Left kidney (tissue), 8 donors: ENCODE measurements at places on chromosomes 1 and 21. TPM values are rescaled to one million over a fixed set of nuclear protein-coding genes. Genes with fewer than 3 reads are reported as not detected.

GRCh38 chr1:198597690-198598430 lies 41.0 kb upstream of the PTPRC start:
- no peak for DNase-seq

GRCh38 chr1:170470121-170470520 lies 61.8 kb upstream of the GORAB start:
- no peak for DNase-seq

DNA sequence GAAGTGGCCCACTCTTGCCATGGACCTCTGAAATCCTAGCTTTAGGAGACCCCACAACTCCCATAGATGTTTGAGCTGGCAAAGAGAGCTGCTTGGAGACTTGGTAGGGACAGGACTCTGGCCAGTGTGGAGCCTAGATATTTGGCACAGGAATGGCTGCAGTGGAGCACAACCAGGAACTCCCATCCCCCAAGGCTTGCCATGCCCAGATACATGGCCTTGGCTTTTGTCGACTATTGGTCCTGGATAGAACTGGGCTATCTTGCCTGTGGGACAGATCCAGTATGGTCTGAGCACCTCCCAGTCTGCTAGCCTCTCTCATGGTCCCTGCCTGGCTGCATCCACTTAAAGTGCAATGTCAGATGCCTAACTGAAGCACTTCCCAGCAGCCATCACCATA lies 7.8 kb upstream of the GBP2 start:
- DNase-seq: no peak

DNA sequence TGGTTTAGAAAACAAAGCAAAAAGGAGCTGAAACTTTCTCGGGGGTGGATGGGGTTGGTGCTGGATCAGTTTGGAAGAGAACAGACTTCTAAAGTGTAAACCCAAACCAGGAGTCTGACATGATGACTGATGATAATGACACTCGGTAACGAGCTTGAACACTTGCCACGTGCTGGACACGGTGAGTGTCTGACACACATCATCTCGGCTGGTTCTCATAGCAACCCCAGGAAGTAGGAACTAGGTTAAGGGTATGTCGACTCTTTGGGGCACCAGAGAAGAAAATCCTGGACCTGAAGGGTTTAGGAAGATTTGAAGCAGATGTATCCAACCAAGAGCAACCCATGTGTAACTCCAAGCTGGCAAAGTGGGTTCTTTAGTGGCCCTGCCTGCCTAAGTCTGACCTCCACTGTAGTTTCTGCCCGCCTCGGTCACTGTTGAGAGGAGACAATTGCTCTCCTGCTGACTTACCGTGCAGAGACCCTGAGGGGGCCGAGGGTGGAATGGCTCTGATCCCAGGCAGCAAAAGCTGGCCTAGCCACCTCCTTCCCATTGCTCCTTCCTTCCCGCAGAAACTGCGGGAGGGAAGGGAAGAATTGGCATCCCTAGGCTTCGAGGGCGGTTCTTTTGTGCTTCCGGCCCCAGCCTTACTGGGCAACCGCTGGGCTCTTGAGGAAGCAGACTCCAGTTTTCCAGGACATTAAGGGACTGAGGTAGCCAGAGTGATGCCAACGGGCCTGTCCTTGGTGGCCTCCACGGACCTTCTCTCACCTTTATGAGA lies 156.0 kb downstream of the TOMM20 start:
- DNase-seq: no peak

- DNase-seq: no peak
Observed at GRCh38 chr1:34587761-34588160, 167.1 kb upstream of the GJB5 start.

- no peak for DNase-seq
Observed at GRCh38 chr1:177442584-177442983, 271.8 kb downstream of the BRINP2 start.

GRCh38 chr1:59298710-59299346 lies 1.9 kb downstream of the FGGY start:
- no peak for DNase-seq

DNA sequence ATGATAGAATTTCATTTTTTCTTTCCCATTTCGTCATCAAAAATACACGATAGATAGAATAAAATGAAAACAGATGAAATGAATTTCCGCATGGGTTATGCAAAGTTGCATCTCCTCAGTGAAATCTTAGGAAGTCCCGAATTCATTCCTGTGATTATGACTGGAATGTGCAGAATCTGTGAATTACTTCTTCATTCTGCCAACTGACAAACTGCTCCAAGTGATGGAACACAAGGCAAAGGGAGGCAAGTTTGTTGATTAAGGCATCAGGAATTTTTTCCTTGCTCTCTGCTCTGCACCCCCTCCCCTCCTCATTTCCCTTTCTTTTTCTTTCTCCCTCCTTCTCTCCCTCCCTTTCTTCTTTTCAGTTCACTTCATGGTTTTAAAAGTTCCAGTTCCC lies 37.0 kb upstream of the ADGRL4 start:
- DNase-seq: no peak

GRCh38 chr1:62836856-62837540 lies 53.1 kb downstream of the ATG4C start:
- DNase-seq: no peak

Gene GLRX2
- 15.8 TPM for polyA plus RNA-seq

Gene KLF17
- 0.05 TPM for polyA plus RNA-seq

Gene CELA2A
- 0.70 TPM for polyA plus RNA-seq

Gene ATP1A2
- polyA plus RNA-seq: 5.8 TPM

Gene MMEL1
- polyA plus RNA-seq: 1.6 TPM

Gene HSD3B2
- polyA plus RNA-seq: 3.0 TPM

Gene SEMA4A
- polyA plus RNA-seq: 19.7 TPM

Gene AMY1A
- not detected for polyA plus RNA-seq

Gene GBP7
- not detected for polyA plus RNA-seq

Gene SSBP3
- polyA plus RNA-seq: 118 TPM

Gene UBE2U
- polyA plus RNA-seq: not detected
